ENCODE measurements at places on chromosomes 5 and 9. TPM values are rescaled to one million over a fixed set of nuclear protein-coding genes. Genes with fewer than 3 reads are reported as not detected.

The UBAP2 gene
- total RNA-seq: 38.0 TPM

The TMOD1 gene
- 1.1 TPM for total RNA-seq

The F12 gene
- total RNA-seq: 0.57 TPM

The RANBP3L gene
- not detected for total RNA-seq

The NTNG2 gene
- 0.10 TPM for total RNA-seq

The PCDHA3 gene
- under 0.01 TPM for total RNA-seq

The BSPRY gene
- total RNA-seq: not detected

The PFN3 gene
- not detected for total RNA-seq

The RXFP3 gene
- not detected for total RNA-seq

The UBE2QL1 gene
- not detected for total RNA-seq

The KIF20A gene
- total RNA-seq: 61.7 TPM

The TMEM174 gene
- total RNA-seq: not detected

The ENTPD8 gene
- total RNA-seq: 0.33 TPM

The GDNF gene
- not detected for total RNA-seq

The ZNF483 gene
- total RNA-seq: 2.9 TPM

The CD72 gene
- total RNA-seq: not detected

Data from vein endothelial cell (primary cell).